ENCODE measurements at places on chromosomes 11 and 22.
A peak's percentile ranks its signal among the peaks of the same experiment; 100 is the strongest.

GRCh38 chr11:100863080-100863581 lies 176.0 kb downstream of the ARHGAP42 start:
- H3K4me1 ChIP-seq: peaks cover 11% of the 10 kb centered on the region
- no peak overlapping the region for H3K27ac ChIP-seq
- H3K4me3 ChIP-seq: no peak overlapping the region
- H3K36me3 ChIP-seq: no peaks in the 10 kb centered on the region

- H3K36me3 ChIP-seq: no peaks in the 10 kb centered on the region
- H3K4me3 ChIP-seq: no peak overlapping the region
- peaks cover 43% of the 10 kb centered on the region for H3K4me1 ChIP-seq
- H3K27me3 ChIP-seq: no peaks in the 10 kb centered on the region
Measured at GRCh38 chr11:120392793-120393192, 56.6 kb downstream of the ARHGEF12 start.

- H3K4me1 ChIP-seq: no peaks in the 10 kb centered on the region
- H3K36me3 ChIP-seq: no peaks in the 10 kb centered on the region
- H3K4me3 ChIP-seq: no peak overlapping the region
- DNase-seq: no peak
Measured at GRCh38 chr11:28878025-28878424, 769.8 kb downstream of the METTL15 start.

DNA sequence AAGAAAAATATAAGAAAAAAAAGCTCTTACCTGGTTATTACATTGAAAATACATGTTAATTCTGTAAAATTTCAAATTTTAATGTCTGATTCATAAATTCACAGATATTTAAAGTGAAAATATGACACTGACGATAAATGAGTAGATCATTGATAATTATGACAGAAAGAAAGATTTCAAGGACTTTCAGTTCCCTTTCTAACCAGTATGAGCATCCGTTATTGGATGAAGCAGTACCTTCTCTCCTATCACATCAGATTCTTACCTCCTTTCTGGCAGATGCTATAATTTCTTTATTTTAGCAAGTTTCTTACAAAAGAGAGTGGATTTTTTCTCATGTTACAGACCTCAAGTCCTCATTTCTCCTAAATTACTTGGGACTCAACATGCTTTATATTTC lies 847.3 kb downstream of the JRKL start:
- no peaks in the 10 kb centered on the region for H3K27me3 ChIP-seq
- H3K36me3 ChIP-seq: no peaks in the 10 kb centered on the region
- no peak overlapping the region for H3K4me3 ChIP-seq
- no peak for DNase-seq
- no peak overlapping the region for H3K27ac ChIP-seq
- no peaks in the 10 kb centered on the region for H3K4me1 ChIP-seq

DNA sequence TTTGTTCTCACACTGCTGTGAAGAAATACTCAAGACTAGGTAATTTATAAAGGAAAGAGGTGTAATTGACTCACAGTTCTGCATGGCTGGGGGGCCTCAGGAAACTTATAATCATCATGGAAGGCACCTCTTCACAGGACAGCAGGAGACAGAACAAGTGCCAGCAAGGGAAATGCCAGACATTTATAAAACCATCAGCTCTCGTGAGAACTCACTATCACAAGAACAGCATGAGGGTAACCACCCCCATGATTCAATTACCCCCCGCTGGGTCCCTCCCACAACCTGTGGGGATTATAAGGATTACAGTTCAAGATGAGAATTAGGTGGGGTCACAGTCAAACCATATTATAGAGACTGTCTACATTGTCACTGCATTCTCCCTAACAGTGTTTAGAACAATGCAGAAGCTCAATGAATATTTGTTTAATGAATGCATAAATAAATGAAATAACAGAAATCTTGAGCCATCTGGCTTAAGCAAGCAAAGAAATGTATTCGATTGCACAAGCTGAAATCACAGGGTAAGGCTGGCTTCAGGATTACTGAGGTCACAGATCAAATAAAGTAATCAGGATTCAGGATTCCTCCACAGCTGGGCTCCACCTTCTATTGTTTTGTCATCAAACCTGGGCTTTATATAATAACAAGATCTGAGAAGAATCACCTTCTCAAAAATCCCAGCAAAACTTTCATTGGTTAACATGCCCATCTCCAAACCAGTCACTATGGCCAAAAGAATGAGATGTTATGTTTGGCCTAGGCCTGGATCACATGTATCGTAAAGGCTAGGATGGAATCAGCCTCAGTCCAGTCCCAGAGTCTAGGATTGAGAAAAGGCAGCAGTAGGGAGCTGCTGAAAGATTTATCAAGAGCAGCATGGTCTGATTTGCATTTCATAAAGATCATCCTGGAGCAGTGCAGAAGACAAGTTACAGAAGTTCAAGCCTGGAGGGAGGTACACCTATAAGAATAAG lies 137.8 kb upstream of the UBASH3B start:
- DNase-seq: no peak
- no peaks in the 10 kb centered on the region for H3K4me1 ChIP-seq
- H3K36me3 ChIP-seq: no peaks in the 10 kb centered on the region
- H3K4me3 ChIP-seq: no peak overlapping the region
- no peaks in the 10 kb centered on the region for H3K27me3 ChIP-seq

- H3K4me1 ChIP-seq: no peaks in the 10 kb centered on the region
- DNase-seq: no peak
- H3K27me3 ChIP-seq: no peaks in the 10 kb centered on the region
- H3K4me3 ChIP-seq: no peak overlapping the region
Measured at GRCh38 chr11:95767498-95767897, 22.1 kb downstream of the FAM76B start.

- no peak for DNase-seq
- H3K36me3 ChIP-seq: no peaks in the 10 kb centered on the region
- no peak overlapping the region for H3K27ac ChIP-seq
- H3K4me3 ChIP-seq: no peak overlapping the region
Measured at GRCh38 chr11:104776501-104777170, 121.6 kb downstream of the CASP12 start.

DNA sequence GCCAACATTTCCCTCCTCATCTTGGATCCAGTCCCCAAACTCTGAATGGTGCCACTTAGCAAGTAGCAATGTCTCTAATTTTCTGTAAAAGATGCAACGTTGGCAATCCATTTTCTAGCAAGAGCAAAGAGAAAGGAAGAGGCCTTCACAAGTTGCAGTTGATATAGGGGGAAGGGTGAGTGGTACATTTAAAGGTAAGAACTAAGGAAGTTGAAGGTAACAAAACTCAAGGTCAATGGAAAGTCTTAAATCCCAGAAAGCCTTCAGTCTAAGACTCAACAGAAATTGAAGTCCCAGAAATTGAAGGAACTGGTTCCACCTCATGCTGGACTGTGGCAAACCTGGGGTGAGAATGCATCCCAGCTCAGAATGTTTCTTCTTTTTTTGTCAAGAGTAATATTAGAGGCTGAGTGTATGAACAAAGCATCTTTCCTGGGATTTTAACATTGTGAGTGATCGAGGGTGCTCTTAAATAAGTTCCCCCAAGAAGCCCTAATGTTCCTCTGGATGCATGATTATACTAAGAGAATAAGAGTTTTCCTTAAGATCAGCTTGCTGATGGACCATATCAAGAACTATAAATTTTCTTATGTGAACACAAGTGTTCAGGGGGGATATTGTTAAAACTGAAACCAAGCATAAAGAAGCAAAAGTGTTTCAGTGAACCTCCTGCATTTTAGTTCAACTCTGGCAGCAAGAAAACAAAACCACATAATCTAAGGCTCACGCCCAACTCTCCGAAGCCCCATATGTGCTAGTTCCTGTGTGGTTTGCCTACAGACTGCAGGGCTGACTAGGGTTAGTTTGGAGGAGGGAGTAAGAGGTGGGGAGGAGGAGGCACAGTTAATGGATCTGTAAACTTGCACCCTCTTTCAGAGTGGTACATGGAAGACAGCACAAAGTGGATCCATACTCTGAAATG lies at the start of gene GRAP2:
Gene GRAP2, plus strand, starts transcription at position 779 of the 922 bp plus-strand sequence. CDS start 46,023 bp downstream, outside the sequence.
- H3K4me3 ChIP-seq: peak within 1 kb of the TSS; percentile 2
- no peak within 1 kb of the TSS for H3K27ac ChIP-seq
- no peaks in the 10 kb centered on the region for H3K4me1 ChIP-seq
- no peaks in the 10 kb centered on the region for H3K36me3 ChIP-seq
- DNase-seq: no peak
- no peaks in the 10 kb centered on the region for H3K27me3 ChIP-seq

GRCh38 chr22:29128891-29129807 lies 56.3 kb downstream of the KREMEN1 start:
- no peaks in the 10 kb centered on the region for H3K36me3 ChIP-seq
- H3K4me1 ChIP-seq: no peaks in the 10 kb centered on the region
- no peak for DNase-seq
- peak overlapping the region; percentile 26 for H3K27ac ChIP-seq

Measured in esophagus squamous epithelium (tissue), 5 donors.